Testis (tissue), 5 donors: ENCODE measurements at places on chromosomes 4 and X. TPM values are rescaled to one million over a fixed set of nuclear protein-coding genes. Genes with fewer than 3 reads are reported as not detected.

The CFI gene
- total RNA-seq: 4.3 TPM

DNA sequence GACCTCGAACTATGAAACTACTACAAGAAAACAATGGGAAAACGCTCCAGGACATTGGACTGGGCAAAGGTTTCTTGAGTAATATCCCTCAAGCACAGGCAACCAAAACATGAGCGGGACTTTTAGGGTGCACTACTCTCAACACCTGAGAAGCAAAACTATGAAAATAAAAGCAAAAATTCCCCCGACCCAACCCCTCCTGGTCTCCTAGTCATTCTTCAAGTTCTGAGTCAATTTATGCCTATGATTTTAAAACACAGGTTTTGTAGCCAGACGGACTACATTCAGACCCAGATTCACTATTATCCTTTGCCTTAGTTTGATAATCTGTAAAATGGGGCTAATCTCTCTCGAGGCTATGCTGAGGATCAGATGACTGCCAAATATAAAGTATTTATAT lies 97.0 kb downstream of the SOWAHB start:
- DNase-seq: no peak

The RAB9B gene
- 3.0 TPM for total RNA-seq

The GAB3 gene
- 30.5 TPM for total RNA-seq

DNA sequence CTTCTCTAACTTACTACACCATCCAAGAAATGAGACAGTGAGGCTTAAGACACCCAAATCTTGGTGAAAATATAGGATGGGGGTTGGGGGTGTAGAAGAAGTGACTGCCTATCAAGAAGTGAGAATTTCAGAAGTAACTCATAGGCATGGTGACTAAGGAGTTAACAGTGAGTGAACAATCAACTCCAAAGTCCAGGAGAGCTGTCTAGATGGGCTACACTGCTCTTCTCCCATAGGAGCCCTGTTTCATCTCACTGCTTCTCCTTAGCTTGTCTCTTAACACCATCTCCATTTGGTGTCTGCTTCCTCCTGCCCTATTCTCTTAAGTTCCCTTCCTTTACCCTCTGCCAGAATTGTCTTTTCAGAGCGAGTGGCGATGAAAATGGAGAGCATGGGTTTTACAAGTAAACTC lies 22.7 kb downstream of the FABP2 start:
- no peak for DNase-seq

DNA sequence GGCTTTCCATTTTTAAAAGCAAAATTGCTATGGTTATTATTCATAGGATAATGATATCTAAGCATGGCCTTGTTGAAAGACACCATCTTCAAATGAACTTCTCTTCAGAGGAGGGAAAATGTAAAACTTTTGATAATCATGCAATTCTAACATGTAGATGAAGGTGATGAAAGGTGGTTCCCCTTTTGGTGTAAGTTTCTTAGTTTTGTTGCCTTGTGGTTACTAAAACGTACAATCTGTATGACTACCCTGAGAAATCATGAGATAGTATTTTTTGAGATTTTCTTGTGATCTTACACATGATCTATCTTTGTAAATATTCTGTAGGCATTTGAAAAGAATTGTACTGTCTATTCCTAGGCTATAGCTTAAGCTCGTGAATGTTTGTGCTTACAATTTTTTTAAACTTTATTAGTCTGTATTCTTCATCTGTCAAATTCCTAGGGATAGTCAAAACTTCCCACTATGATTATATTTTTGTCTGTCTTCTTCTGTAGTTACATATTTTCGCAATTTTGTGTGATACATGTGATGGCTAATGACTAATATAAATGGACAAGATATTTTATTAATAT lies 47.5 kb downstream of the PTPN13 start:
- no peak for DNase-seq

DNA sequence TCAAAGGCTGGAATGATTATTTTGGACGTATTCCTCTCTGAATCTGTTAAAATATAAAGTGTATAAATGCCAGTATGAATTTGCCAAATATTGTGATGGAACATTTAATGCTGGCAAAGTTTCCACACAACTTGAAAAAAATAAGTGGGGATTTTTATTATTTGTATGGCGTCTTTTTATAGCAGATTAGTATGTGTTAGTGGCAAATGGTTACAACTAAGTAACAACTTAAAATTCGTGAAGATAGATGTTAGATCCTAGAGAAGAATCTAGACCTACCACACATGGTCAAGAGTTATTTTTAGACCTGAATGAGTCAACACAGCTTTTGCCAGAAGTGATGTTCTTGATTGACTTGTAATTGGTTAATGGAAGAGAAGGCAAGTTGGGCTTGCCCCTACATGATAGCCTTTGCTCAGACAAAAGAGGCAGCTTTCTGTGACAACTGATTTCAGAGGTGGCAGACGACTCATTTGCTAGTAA lies 4.8 kb downstream of the CPE start:
- no peak for DNase-seq

DNA sequence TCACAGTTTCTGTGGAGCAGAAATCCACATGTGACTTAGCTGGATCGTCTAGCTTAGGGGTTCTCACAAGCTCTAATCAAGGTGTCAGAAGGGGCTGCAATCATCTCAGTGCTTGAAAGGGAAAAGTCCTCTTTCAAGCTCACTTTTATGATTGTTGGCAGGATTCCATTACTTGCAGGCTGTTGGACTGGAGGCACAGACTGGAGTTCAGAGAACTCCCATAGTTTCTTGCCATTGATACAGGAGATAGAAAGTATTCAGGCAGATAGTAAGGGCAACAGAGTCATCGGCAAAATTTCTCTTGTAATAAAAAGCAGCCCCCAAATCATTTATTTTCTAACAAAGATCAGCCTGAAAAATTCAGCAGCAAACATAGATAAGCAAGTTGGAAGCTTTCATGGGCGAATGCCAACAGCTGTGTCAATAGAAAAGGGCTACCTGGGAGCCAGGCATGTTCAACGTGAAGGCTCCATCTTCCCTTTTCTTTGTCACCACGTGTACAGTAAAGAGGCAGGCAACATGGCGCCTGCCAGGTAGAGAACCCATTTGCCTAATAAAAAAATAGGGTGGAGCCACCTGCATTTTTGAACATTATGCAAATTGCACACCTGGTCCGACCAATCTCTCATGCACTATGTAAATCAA lies 64.4 kb downstream of the CXCL13 start:
- no peak for DNase-seq

The HPSE gene
- 0.79 TPM for total RNA-seq

DNA sequence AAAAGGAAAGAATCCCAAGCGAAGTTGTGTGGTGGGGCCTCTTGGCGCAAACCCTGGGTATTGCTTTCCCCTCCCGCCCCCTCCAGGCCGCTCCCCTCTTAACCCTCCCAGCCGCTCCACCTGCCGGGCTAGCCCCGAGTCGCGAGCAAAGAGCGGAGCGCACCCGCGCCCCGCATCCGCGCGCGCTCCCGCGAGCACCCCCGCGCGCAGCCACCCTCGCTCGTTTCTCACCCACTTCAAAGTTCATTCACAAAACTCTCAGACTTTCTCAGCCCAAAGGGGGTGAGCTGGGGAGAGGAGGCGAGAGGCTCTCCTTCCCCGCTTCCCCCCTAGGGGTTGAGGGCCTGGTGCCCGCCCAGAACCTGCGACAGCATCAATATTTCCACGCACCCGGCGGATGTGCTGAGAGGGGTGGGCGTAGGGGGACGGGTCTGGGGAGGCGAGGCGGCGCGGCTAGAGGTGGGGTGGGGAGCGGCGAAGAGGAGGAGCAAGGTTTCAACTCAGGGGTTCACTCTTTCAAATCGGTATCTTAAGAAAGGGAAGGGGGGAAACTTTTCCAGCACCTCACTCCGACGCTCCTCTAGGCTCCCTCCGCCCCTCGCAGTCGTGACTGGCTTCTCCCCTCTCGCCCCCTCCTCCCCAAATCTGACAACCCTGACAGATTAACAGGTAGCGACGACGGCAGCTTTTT lies 1.8 kb downstream of the MAML3 start:
- DNase-seq: peak; percentile 82

- DNase-seq: no peak
Measured at GRCh38 chr4:36323816-36324419, 42.5 kb downstream of the DTHD1 start.

- DNase-seq: no peak
Measured at GRCh38 chr4:76600447-76600846, 165.4 kb downstream of the SHROOM3 start.

- peak; percentile 55 for DNase-seq
Measured at GRCh38 chr4:56976837-56977320, 527 bp downstream of the NOA1 start.

DNA sequence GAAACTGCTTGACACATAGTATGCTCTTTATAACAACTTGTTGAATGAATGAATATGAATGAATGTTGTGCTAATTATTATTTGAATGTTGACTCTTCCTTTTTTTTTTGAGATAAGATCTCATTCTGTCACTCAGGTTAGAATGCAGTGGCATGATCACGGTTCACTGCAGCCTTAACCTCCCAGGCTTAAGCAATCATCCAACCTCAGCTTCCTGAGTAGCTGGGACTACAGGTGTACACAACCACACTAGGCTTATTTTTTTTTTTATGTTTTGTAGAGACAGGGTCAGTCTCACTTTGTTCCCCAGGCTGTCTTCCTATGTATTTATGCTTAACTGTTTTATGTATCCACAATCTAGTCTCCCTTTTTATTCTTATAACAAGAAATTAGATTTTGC lies 114.7 kb upstream of the WDFY3 start:
- no peak for DNase-seq

- no peak for DNase-seq
Measured at GRCh38 chrX:72371405-72371804, 65.7 kb upstream of the CITED1 start.

- no peak for DNase-seq
Measured at GRCh38 chr4:150944660-150945059, 70.4 kb downstream of the LRBA start.

- no peak for DNase-seq
Measured at GRCh38 chr4:91284480-91284879, 1019.3 kb upstream of the GRID2 start.

GRCh38 chrX:77622233-77622632 lies 163.8 kb downstream of the ATRX start:
- no peak for DNase-seq

DNA sequence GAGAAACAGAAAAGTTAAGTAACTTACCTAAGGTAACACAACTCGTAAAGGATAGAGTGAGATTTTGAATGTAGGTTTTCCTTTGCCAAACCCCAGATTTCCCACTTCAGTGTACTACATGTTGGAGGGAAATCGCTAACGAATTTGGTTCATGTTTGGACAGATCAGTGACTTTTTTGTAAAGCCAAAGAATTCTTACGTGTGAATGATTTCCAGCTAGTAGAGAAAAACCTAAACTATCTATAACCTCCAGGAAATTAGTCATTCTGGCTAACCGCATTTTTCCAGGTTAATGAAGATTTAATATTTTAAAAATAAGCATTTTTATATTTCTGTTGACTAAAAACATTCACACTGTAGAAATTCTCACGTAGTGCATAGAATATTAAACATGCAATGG lies 7.2 kb downstream of the TENM3 start:
- DNase-seq: no peak

The MMRN1 gene
- 7.1 TPM for total RNA-seq

The SCD5 gene
- total RNA-seq: 149 TPM
